ENCODE measurements at places on chromosomes 11 and 22.

DNA sequence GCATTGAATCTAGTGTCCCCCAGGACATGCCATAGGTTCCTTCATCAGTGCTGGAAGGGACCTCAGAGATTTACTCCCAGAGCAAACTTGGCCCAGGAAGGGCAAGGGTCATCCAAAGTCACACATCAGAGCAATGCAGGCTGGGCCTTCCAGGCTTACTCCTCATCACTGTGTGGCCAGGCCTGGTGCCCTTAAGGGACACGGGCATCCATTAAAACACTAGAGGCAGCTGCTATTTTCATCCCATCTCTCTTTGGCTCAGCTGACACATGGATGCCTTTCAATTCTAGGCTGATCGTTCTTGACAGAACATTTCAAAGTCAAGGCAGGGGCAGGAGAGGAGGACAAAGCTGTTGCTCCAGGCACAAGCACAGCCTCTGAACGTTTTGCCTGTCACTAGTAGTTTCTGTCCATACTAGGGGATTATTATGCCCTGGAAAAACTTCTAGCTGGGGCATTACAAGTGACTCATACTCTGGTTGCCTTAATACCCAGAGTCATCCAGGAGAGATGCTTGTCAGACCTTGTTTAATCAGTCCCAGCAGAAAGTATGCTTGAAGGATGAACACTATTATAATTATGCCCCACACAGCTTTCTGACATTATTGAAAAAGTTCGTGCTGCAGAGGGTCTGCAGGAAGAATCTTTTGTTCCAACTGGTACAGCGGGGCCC lies 240.3 kb downstream of the TENM4 start:
- no peaks in the 10 kb centered on the region for H3K36me3 ChIP-seq
- peaks cover 2% of the 10 kb centered on the region for H3K4me1 ChIP-seq
- no peak for DNase-seq
- no peak overlapping the region for H3K27ac ChIP-seq
- H3K4me3 ChIP-seq, result no peak overlapping the region

DNA sequence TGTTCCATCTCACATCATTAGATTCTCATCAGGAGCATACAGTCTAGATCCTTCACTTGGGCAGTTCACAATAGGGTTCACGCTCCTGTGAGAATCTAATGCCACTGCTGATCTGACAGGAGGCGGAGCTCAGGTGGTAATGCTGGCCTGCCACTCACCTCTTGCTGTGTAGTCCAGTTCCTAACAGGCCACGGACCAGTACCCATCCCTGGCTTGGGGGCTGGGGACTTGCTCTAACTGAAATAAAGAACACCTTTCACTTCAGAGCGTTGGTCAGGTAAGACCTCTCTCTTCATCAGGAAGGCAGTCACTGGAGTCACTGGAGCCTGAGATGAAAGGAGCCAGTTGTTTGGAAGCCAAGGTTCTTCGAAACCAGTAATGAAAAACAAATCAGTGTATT lies 41.7 kb downstream of the PRMT3 start:
- no peak for DNase-seq
- H3K27me3 ChIP-seq, result no peaks in the 10 kb centered on the region
- H3K27ac ChIP-seq, result no peak overlapping the region
- H3K4me1 ChIP-seq, result peaks cover 12% of the 10 kb centered on the region
- H3K4me3 ChIP-seq, result no peak overlapping the region

- no peak overlapping the region for H3K27ac ChIP-seq
- no peak for DNase-seq
- H3K4me1 ChIP-seq, result no peaks in the 10 kb centered on the region
- H3K4me3 ChIP-seq, result no peak overlapping the region
Measured at GRCh38 chr11:76086743-76087635, 119.3 kb downstream of the WNT11 start.

- peaks cover 28% of the 10 kb centered on the region for H3K27me3 ChIP-seq
- no peak overlapping the region for H3K4me3 ChIP-seq
- no peaks in the 10 kb centered on the region for H3K36me3 ChIP-seq
- no peak overlapping the region for H3K27ac ChIP-seq
Measured at GRCh38 chr11:67040147-67040546, 16.5 kb upstream of the RHOD start.

Data from activated naive CD8-positive, alpha-beta T cell treated with anti-CD3 and anti-CD28 coated beads for 36 hours (primary cell).